NCI-H2227 treated with DMSO at 0.1 percent for 48 hours (cell line): ENCODE measurements at places on chromosomes 2 and 18.
A peak's percentile ranks its signal among the peaks of the same experiment; 100 is the strongest.

DNA sequence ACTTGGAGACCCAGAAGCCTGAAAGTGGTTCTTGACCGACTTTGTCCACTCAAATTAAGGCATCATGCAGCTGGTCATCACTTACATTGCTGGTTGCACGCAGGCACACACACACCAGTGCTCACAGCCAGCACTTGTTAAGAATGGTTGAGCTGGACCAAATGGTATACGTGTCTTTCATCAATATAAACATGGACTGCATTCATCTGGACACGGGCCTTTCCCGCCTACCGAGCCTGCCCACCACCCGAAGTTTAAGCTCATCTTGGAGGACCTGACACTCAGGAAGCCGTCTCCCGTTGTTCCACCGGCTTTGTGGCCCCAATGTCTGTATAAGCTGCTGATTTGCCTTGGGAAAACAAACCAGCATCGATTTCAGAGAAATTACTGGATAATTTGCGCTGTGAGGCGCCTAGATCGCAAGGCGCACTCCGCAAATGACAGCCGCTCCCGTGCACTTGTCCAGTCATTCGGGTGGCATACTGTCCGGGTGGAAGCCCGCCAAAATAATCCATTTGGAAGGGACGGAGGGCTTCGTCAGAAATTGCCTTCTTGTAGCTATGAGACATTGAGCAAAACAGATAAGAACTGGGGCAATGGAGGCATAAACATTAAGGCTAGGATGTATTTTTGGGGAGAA is 40.1 kb upstream of the AKAIN1 start:
- peak; percentile 63 for DNase-seq

- no peak for DNase-seq
Measured at GRCh38 chr2:15660491-15661294, 69.0 kb downstream of the DDX1 start.

DNA sequence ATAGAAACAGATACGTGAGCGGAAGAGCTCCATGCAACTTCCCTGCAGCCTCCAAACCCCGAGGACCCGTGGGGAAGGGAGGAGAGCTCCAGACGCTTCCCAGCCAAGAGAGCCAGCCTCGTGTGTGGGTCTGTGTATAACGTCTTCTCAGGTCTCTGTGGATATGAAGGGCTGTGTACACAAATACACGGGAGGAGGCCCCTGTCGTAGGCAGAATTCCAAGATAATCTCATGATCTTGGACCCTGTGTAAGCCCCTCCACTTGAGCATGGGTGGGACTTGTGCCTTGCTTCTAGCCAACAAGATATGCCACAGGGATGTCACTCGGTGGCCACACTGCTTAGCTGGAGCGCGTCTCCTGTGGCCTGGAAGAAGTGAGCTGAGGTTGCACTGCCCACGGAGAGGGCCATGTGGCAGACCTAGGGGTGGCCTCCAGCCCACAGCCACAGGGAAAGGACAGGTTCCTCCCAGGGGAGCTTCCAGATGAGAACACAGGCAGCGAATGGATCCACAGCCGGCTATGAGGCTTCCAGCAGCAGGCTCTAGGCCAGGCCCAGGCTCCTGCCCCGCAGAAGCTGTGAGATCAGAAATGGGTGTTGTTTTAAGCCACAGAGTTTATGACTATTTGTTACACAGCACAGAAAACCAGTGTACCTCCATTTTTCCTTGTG is 15.6 kb upstream of the KLF11 start:
- no peak for DNase-seq

DNA sequence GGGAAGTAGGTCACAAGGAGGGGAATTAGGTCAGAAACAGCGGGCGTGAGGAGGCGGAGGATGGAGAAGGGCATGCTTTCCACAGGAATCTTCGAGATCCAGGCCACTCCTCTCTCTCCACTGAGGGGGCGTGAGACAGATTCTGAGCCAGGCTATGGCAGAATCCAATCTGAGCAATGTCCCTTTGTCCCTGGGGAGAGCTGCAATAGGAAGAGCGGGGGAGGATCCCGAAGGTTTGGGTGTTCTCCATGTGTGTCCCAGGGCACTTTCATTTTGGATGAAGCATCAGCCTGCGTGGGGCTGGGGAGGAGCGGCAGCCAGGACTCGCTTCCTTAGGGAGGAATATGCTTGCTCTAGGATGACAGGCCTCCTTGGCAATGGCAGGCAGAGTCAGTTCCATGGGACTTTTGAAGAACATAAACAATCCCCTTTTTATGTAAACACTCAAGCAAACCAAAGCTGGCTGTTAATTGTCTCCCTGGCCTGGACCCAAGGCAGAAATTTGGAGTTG is 84.0 kb downstream of the LIPG start:
- no peak for DNase-seq

DNA sequence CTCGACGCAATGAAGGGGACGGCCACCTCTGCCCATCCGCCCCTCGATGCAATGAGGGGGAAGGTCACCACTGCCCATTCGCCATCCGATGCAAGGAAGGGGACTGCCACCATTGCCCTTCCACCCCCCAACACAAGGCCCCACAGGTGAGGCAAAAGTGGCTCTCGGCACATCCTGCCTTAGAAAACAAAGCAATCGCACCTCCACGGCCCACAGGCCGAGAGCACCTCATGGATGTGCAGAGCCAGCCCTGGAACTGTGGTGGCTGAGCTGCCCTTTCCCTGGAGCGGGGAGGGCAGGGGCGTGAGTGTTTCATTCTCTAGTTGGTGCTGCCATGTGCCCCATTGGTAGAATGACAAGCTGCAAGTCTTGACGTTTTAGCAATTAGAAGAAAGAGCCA is 320.6 kb upstream of the SALL3 start:
- DNase-seq, result no peak
